ENCODE measurements at places on chromosomes 5 and 9.

DNA sequence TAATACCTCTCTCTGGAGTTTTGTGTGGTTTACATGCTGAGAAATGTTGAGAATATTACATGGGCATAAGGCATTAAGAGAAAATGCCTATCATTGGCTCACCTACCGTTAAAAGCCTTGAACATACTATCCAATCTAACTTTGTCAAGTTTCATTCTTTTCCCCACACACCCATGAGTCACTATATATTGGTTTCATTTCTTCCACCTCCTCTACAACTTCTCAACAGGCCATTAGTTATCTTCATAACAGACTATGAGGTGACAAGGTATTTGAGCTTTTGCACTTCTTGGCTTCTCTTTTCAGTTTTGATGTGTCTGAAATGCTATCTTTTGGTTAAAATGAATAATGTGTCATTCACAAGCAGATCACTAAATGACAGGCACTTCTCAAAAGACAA lies 288.0 kb downstream of the KCNN2 start:
- DNase-seq: no peak

DNA sequence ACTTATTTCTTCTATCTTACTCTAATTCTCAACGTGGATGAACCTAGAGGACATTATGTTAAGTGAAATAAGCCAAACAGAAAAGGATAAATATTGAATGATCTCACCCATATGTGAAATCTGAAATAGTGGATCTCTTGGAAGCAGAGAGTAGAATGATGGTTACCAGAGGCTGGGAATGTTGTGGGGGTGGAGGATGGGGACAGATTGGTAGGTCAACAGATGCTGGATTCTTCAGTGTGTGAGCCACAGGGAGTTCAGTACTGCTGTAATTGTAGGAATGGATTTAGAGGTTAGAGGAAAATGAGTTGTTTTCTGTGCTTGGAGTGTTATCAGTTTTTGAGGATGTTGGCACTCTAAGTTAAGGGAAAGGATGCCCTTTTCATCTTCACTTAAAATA lies 190.6 kb downstream of the FBXL7 start:
- DNase-seq: no peak

GRCh38 chr9:37466037-37466709 lies 923 bp upstream of the ZBTB5 start:
- DNase-seq: peak; percentile 58

DNA sequence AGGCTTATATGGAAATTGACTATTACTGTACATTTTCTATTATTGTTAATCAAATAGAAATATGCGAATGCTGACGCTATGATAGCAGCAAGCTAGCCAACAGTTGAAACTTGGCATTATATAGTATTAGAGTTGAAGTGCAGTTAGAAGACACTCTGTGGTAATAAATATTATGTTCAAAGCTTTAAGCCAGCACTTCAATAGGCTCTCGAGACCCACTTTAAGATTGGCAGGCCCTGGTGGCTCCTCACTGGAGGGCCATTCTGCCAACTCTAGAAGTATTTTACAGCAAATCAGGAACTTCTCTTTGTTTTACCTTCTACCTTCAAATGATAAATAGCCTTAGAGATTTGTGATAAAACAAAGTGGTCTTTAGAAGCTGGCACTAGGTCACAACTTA lies 2029.0 kb upstream of the WWC1 start:
- DNase-seq: no peak

DNA sequence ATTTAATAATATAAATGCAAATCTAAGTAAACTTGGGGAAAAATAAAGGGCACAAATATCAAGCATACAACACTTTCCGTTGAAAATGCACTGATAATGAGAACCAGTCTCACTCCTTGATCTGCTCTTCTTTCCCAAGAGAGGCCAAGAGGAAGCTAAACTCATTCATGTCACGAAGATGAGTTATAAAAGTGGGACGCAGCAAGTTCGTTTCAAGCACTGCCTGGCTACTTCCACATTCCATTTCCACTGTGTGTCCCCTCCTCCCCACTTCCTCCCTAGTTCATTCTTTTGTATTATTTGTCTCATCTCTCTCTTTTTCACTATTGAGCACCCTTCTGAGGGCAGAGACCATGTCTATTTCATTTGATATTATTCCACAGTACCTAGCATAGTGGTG lies 158.1 kb downstream of the SLC24A2 start:
- no peak for DNase-seq

DNA sequence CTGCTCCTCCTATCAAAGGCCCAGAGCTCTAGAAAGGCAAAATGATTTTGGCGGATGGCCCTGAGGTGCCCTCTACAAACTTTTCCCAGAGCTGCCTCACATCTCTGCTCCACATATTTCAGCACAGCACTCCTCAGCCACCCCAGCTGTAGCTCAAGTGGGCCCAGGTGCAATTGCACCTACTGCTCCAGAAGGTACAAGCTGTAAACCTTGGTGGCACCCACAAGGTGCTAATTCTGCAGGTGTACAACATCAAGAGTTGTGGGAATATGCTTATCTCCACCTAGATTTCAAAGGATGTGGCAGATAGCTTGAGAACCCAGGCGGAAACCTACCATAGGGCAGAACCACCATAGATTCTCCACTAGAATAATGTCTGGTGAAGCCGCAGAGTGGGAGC lies 432.2 kb downstream of the TMEM232 start:
- no peak for DNase-seq

Measured in putamen (tissue), 1 donor.